ENCODE measurements at places on chromosomes 2 and 18.

DNA sequence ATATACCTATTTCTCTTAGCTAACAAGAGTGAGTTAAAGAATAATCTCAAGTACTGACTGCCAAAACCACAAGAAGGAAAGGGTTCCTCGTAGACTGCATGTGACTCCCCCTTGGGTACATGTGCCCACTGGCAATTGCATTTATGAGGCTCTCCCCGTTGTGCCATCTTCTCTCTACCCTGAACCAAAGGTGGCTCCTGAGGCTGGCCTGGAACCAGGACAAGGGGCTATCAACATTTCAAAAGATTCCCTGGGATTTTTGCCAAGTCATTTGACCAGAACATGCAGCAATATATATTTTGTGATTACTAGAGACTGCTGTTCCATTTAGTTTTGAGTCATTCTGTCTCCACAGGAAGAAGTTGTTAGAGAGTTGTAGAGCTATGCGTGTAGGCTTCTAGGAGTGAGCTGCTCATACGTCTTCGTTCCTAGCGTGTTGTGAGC is 45.8 kb downstream of the LAMA3 start:
- no peak for DNase-seq

- DNase-seq = no peak
These were observed 17.4 kb downstream of the FARP2 start for GRCh38 chr2:241373446-241373845.

- DNase-seq = no peak
These were observed 19.3 kb downstream of the MAPK4 start for GRCh38 chr18:50579061-50579774.

DNA sequence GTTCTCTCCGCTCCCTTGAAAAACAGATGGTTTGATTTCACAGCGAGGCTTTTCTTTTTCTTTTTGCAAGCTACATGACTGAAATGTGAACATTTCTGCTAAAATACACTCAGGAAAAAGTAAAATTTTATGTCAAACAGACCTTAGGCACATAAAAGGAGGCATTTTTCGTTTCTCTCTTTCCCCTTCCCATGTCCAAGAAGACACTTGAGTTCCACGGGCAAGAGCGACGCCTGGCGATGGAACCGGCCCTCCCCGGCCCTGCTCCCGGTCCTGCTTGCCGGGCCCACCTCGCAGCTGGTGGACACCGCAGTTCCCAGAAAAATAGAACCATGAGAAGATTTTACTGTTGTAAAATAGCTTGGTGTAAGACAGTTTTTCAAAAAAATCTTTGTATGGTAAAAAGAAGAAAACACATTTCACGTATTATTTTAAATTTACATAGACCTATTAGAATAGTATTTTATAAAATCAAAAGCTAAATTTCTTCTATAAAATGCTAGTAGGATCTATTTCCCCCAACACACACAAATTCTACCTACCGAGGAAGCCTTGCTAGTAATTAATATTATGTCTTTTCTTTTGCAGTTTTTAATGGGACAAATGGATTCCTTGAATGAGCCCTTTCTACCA is 2.3 kb upstream of the ALKAL2 start:
- DNase-seq = peak; percentile 44
